Fibroblast of the aortic adventitia (primary cell): ENCODE measurements at places on chromosomes 3 and 15. TPM values are rescaled to one million over a fixed set of nuclear protein-coding genes. Genes with fewer than 3 reads are reported as not detected.

Gene SYNPR
- total RNA-seq: not detected in 2 replicates

Gene TNFAIP8L3
- total RNA-seq: 10.3 and 22.4 TPM in 2 replicates

Gene IMPG2
- total RNA-seq: 0.45 and 0.65 TPM in 2 replicates

Gene RLBP1
- total RNA-seq: not detected in 2 replicates

Gene STIMATE
- total RNA-seq: 7.8 and 13.1 TPM in 2 replicates

Gene PAK6
- 0.09 TPM in 1 of 2 replicates, not detected in the other for total RNA-seq

Gene SLC22A13
- 0.45 TPM in 1 of 2 replicates, not detected in the other for total RNA-seq

DNA sequence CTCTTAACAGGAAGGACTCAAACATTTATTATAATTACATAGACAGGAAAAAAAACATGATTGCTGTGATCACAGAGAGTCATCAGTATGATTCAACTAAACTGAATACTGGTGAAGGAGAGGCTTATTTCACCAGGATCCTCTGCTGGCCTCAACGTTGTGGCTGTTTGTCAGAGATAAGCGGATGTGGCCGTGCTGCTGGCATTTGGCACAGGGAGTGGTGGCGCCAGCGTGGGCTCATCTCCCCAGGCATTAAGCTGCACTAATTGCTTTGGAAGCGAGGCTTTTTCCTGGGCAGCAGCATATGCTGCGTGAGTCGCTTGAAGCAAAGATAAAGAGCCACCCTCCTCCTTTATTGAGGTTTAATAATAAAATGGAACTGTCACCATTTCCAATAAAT is 306.7 kb downstream of the LRTM1 start:
- no peak for DNase-seq

DNA sequence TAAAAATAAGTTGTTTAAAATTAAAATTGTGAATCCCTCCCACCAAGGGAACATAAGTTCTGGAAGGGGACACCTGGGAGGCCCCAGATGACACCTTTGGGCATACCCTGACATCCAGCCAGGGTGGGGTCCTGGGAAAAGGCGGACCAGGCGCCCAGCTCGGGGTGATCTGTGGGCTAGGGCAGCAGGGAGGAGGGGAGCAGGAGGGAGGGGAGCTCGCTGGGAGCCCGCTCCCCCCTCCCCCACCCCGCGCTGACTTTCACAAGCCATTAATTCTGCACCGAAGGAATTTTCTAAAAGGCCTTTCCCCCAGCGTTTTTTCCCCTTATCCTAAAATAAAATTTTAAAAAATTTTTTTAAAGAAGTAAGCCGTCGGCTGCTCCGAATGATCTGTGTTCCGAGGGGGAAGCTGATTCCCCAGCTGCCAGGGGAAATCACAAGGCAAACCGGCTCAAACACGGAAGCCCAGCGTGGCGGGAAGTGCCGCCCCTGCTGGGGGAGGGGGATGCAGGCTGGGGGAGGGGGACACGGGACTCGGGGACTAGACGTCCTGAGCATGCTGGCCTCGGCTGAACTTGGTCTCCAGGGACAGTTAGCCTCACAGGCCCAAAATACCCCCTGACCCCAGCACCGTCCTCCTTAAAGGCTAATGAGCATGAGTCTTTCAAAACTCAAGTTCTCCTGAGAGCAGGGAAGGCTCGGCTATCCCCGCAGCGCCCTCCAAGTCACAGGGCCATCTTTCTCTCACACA is 13.9 kb downstream of the PLXND1 start:
- DNase-seq: peak; percentile 26

DNA sequence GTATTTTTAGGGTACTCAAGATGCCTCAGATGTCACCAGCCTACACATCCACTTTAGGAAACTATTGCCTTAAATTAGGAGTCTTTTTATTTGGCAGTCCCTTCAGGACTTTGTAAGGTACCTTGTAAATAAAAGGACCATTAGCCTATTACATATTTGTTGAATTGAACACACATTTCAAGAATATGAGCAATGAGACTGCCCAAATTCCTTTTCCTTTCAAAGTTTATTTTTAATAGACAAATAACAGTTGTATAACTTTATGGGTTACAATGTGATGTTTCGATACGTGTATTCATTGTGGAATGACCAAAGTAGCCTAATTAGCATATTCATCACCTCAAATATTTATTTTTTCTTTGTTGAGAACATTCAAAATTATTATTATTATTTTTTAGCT is 176.7 kb upstream of the PDZRN3 start:
- no peak for DNase-seq

GRCh38 chr3:31610700-31611275 is 78.1 kb downstream of the STT3B start:
- peak; percentile 71 for DNase-seq

GRCh38 chr3:133745981-133746711 is at the start of gene TF:
Gene TF (plus strand): TSS chr3:133746393. CDS start chr3:133746441, 48 bp downstream.
- no peak for DNase-seq

DNA sequence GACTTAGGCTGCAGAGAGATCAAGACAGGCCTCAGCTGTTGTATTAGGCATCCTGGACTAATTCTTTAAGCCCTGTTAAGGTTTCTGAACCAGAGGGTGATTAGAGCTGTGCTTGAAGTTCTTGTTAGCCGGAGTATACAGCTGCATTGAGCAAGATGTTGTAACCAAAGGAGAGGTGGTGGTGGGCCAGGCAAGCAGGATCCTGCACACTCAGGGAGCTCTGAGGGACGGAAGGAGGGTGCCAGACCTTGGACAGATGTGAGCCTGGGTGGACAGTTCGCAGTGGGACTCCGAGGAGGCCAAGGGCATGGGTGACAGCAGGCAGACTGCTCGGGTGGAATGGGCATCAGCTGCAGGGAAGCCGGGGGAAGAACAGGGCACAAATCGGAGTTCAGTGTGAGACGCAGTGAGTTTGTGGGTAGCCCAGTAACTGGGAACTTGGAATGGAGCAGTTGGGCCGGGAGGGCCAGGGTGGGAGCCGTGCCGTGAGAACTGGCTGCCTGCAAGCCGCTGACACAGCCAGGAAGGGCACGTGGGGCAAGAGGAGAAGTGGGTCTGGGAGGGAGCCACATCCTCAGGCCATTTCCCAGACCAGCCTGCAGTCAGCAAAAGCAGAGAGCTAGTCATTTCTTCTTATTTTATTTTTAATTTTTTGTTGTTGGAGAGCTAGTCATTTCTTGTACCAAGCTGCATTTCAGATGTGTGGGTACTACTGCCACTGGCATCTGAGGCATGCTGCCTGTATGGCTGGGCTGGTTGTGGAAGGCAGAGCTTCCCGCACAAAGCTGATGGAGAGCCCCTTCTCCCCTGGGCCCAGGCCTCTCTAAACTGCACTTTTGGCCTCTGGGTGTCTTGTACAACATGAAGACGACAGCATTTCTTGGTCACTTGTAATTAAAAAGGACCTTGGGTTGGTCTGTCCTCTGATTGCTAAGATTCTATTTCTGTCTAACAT is 61.0 kb downstream of the PGPEP1L start:
- DNase-seq: peak; percentile 57

GRCh38 chr3:187403768-187404288 is 35.6 kb downstream of the RTP4 start:
- DNase-seq: peak; percentile 95

- no peak for DNase-seq
These were observed 7.9 kb downstream of the RPL14 start for GRCh38 chr3:40465111-40465407.

DNA sequence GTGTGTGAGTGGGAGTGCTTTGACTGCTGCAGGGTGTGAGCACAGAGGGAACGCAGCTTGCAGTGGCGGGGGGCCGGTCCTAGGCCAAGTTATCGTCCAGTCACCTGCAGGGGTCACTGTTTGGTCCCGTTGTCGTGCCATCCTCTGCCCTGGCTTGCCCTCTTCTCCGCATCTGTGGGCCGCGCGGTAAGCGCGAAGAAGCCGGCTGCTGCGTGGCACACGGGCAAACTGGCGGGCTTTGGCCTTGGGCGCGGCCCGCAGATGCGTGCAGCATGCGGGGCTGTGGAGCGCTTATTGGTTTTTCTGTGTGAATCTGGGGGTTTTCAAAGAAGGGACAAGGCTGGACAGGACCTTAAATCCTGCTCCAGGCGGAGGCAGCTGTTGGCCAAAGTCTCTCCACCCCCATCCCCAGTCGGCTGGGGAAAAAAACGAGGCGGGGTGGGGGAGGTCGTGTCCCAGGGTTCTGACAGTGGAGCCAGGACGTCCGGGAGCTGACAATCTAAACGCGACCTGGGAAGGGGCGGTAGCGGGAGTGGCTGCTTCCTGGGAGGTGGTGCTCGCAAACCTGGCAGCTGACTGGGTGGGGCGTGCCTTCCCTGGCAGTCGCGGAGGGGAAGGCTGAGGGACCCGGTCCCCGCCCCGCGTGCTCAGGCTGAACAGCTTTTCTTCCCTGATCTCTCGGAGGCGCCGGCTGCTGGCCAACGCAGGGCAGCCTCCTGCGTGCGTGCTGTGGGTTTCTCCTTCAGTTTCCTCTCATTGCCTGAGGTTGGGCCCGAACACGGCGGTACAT is 39.7 kb upstream of the VEPH1 start:
- DNase-seq: peak; percentile 74

DNA sequence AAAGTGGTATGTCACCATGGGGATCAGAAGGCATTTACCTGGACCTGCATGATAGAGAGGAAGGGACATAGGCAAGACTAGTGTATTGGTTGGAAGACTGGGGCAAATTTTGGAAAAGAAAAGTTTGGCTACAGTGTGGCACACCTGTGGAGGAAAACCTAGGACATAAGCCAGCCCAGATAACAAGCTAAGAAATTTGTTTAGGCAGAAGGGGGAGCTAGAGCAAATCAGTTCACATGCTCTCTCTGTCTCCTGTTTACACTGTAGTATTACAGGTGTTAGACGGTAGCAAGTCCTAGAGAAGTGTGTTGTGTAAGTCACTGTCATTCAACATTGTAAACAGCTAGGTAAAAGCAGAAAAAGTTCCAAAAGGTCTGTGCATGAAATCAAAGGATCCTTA is 11.9 kb upstream of the ALDH1A2 start:
- no peak for DNase-seq

- no peak for DNase-seq
These were observed 20.8 kb downstream of the AKAP13 start for GRCh38 chr15:85401108-85401774.

DNA sequence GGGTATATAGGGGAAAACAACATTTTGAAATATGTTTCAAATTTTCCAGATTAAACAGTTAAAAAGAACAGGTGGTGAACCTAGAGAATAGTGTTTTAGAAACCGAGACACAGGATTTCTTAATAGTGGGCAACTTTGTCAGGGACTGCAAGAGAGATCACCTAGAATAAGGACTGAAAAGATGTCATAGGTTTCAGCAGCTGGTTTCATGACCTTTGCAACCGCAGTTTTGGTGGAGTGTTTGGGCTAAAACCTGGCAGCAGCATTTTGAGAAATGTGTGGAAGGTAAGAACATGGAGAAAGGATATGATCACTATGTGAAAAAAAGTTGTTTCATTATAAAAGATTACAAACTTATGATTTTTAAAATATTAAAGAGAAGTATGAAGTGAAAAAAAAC is 34.9 kb downstream of the PRKCI start:
- DNase-seq: no peak

- no peak for DNase-seq
These were observed 50.0 kb upstream of the EPHA3 start for GRCh38 chr3:89057398-89057797.

GRCh38 chr3:105764378-105765307 is 104.2 kb downstream of the CBLB start:
- DNase-seq: no peak

DNA sequence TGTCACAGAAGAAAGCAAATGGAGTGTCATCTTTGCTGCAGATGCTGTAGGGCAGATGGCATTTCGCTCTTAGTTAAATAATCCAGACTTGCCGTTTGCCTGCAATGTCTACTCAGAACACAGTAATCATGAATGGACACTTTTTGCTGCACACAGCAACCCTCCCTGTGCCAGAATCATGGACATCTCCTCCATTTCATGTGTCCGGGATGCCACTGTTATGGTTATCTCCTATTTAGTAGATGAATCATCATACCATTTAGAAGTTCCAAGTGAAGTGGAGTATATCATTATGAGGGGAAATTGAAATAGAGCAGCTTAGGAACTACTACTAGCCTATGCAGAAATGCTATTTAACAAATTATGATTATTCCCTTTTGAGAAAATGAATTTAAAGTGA is 118.5 kb downstream of the DUT start:
- no peak for DNase-seq

- DNase-seq: no peak
These were observed 207.2 kb upstream of the GBE1 start for GRCh38 chr3:81968658-81969057.

DNA sequence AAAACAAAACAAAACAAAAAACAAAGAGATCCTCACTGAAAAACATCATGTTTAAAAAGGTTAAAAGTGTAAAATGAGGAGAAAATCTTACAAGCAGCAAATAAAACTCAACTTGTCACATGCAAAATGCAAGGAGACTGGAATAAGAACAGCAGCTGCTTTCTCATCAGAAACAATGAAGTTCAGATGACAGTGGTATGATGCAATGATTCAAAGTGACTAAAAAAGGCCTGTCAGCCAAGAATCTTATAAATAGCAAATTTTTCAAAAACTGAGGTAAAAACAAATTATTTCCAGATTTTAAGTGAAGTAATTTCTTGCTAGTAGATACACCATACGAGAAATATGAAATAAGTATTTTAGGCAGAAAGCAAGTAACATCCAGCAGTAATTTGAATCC is 68.6 kb upstream of the EPHA3 start:
- no peak for DNase-seq

DNA sequence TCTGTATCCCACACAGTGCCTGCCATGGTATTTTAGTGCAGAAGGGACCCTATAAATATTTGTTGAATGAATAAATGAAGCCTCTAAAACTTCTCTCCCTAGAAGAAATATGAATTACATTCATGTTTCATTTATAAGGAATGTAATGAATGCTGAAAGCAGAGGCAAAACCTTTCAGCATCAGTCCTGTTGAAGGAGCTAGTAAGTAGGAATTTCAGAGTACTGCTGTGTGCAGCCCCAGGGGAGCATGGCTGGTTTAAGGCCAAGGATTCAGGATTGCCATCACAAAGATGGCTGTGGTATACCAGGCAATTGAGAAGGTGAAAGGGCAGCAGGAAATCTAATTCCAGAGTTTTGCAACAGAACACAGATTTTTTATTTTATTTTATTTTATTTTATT is 1131.4 kb downstream of the IGSF11 start:
- DNase-seq: peak; percentile 91
